Heart left ventricle (tissue), 16 donors: ENCODE measurements at places on chromosomes 3 and 15.

DNA sequence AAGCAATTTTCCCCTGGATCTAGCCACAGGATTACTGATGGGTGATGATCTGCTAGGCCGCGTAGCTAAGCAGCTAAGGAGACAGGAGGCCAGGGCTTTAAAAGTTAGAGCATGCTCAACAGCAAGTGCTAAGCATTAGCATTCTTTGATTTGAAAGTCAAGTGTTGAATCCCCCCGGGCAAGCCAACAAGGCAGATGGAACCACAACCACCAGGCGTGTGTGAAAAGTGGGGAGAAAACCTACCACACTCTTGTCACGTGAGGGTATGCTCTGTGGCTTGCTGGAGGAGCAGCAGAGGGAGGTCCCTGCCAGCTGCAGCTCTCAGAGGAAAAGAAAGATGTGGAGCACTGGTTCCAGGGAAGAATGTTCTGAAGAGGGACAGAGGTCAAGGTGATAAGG is 20.9 kb downstream of the SLC51A start:
- no peak overlapping the region for H3K27ac ChIP-seq
- no peaks in the 10 kb centered on the region for H3K4me1 ChIP-seq
- no peaks in the 10 kb centered on the region for H3K27me3 ChIP-seq
- DNase-seq: no peak
- H3K36me3 ChIP-seq: peaks cover 78% of the 10 kb centered on the region
- H3K4me3 ChIP-seq: no peak overlapping the region

DNA sequence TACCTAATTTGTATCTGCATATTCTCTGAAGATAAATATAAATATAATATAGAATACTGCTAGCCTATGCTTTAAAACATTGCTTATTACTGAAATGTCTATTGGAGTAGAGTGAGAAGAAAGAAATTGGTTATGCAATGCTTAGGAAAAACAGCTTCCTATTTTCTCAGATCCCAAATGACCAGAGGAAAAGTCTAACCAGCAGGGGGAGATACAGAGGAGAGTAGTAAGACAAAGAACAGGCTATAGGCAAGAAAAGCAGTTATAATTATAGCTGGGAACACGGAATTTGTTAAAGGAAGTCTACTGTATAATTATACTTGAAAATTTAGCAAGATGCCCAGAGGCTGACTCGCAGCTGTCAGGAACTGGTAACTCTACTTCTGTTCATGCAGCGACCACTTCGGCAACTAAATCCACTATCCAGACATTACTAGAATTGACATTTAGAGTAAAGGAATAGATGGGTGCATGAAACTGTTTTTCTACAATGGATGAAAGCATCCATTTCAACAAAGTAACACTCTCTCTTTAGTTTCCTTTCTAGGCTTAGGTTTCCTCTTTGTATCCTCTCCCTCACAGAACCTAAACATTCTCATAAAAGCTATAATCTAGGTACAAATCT is 97.2 kb downstream of the TBC1D5 start:
- H3K27me3 ChIP-seq: no peaks in the 10 kb centered on the region
- no peaks in the 10 kb centered on the region for H3K36me3 ChIP-seq
- H3K4me1 ChIP-seq: peaks cover 11% of the 10 kb centered on the region
- DNase-seq: no peak

GRCh38 chr15:43125100-43125661 is 8.2 kb upstream of the TMEM62 start:
- no peak overlapping the region for H3K27ac ChIP-seq
- H3K27me3 ChIP-seq: no peaks in the 10 kb centered on the region
- no peak overlapping the region for H3K4me3 ChIP-seq
- H3K4me1 ChIP-seq: no peaks in the 10 kb centered on the region
- no peaks in the 10 kb centered on the region for H3K36me3 ChIP-seq

GRCh38 chr3:66039590-66039887 is 821 bp upstream of the MAGI1 start:
- H3K4me1 ChIP-seq: peaks cover 15% of the 10 kb centered on the region
- no peaks in the 10 kb centered on the region for H3K36me3 ChIP-seq
- peak overlapping the region; percentile 52 for H3K4me3 ChIP-seq
- peak; percentile 63 for DNase-seq
- peak overlapping the region; percentile 94 for H3K27ac ChIP-seq

GRCh38 chr3:138042043-138042442 is 32.1 kb downstream of the CLDN18 start:
- no peaks in the 10 kb centered on the region for H3K36me3 ChIP-seq
- DNase-seq: no peak
- no peak overlapping the region for H3K4me3 ChIP-seq
- H3K4me1 ChIP-seq: peaks cover 3% of the 10 kb centered on the region
- H3K27ac ChIP-seq: no peak overlapping the region
- H3K27me3 ChIP-seq: no peaks in the 10 kb centered on the region
